ENCODE measurements at places on chromosomes 13 and 19.

DNA sequence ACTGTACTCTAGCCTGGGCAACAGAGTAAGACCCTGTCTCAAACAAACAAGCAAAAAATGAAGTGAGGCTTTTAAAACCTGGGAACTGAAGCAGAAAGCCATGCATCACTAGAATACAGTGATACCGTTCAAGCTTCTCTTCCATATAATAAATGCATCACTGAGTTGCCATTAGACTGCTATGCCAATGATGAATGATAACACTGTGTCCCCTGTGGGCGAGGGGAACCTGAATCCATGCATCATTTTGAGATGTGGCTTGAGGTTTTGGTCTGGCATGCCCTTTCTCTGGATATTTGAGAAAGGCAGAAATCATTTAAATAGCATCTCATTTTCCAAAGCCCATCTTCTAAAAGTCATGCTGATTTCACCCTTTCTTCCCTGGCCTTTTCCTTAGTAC is 1.5 kb upstream of the FAM124A start:
- DNase-seq, result no peak

DNA sequence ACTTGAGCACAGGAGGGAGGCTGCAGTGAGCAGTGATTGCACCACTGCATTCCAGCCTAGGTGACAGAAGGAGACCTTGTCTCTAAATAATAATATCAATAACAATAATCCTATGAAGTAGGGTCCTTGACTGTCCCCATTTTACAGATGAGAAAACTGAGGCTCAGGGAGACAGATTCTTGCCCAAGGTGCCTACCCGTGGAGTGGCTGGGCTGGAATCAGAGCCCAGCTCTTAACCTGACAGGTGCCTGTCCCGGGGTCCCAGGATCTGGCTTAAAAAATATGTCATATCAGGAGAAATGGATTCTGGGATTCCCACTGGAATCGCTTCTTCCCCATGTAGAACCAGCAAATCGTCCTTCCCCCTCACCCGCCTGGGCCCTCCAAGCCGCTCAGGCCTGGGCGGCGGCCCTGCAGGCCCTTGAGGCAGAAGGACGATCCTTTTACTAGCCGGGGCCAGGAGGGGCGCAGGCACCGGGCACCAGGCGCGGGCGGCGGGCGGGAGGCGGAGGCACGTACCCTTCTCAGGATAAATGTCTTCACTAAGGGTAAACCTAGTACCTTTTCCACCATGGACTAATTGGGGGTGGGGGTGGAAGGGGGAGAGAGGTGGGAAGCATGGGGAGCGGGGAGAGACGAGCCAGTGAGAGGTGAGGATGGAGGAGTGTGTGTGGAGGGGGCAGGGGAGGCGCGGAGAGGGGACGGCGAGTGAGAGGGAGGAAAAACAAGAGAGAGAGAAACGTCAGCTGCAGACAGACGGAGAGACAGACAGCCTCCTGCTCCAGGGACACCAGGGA is 60.6 kb downstream of the COLGALT1 start:
- no peak for DNase-seq

GRCh38 chr19:14654786-14655560 is 19.7 kb downstream of the ADGRE3 start:
- no peak for DNase-seq

DNA sequence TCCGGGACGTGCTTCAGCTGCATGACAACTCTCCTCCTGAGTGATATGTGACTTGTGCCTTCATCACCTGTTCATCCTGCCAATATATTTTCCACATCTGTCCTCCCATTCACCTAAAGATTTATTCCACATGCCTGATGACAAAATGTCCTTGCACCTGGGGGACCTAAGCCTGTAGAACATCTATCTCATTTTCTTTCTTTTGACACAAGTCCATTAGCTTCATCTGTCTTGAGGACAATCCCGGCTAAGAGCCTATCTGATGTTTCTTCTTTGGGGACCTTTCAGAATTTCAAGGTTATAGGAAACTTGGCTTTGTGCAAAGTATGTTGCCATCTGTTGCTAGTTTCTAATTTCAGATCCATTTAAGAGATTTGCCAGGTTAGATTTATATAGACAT is 41.1 kb downstream of the ITGBL1 start:
- DNase-seq, result no peak

GRCh38 chr13:98938801-98939200 is 39.1 kb downstream of the DOCK9 start:
- DNase-seq, result no peak

- no peak for DNase-seq
These were observed 96.2 kb downstream of the LHFPL6 start for GRCh38 chr13:39506559-39507390.

- no peak for DNase-seq
These were observed 3.7 kb downstream of the JUNB start for GRCh38 chr19:12794971-12795381.

DNA sequence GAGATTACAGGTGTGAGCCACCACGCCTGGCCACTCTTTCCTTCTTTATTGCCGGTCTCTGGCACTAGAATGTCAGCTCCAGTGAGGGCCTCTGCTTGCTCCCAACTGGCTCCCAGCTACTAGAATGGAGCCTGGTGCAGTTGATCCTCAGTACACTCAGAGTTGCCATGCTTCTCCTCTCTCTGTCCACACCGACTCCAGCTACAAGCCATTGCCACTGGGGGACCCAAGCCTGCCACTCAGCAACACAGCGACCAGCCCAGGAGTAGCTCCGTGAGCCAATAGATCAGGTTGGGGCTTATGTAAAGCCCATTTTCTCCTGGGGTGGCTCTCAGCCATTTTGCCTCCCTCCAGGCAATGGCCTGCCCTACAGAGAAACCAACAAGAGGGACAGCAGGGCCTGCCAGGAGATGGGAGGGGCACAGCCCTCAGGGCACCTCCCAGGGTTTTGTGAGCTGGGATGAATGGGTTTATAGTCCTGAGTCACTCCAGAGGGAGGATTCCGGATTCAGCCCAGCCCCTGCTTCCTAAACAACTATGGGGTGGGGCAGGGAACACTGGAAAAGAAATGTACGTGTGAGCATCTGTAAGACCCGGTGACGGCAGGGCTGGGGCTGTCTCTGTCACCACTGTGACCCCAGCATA is 36.5 kb downstream of the OPA3 start:
- no peak for DNase-seq

DNA sequence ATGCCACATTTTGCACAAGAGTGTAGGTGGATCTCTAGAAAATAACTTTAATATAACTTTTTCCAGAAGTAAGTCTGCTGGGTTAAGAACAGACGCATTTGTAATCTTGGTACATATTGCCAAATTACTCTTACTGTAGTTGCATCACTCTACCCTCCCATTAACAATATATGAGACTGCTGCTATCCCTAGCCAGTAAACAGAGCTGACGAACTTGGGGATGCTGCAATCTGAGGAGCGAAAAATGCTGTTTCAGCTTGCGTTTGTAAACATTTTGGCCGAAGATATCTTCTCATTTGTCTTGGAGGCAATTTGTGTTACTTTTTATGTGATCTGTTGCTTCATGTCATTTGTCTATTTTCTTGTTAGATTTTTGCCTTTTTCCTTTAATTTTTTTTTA is 1482.8 kb downstream of the OLFM4 start:
- no peak for DNase-seq

GRCh38 chr19:46606681-46607447 is 5.7 kb downstream of the CALM3 start:
- DNase-seq, result no peak

DNA sequence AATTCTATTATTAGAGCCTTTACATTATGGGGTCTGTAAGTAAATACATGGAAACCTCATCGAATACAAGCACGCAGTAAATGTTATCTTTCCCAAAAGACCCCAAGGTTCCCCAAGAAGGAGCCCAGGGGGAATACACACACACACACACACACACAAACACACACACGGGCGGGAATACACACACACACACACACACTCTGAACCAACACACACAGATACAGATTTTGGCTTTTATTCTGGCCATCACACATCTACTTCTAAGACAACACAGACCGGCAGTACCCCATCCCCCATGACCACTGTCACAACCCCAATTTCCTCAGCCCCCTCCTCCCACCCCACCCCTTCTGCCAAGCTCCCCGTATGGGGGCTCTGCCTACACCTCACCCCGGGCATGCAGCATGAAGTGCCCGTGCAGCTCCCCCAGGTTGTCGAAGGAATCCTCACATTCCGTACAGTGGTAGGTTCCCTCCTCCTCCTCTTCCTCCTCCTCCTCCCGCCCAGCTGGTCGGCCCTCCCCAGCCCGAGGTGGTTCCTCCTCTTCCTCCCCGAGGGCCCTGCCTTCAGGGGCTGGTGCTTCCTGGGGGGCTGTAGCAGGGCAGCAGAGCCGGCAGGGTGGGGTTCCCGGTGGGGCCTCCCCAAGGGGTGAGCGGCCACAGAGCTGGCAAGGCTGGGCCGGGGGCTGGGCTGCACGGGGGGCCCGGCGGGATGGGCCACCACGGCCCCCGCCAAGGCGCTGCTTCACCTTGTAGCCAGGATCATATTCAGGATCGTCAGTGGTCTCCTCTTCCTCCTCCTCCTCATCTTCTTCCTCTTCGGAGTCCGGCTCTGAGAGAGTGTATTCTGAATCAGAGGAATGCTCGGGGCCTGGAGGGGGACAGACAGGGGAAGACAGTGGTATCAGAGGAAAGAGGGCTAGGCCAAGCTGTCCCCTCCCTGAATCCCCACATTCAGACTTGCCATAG is 4.4 kb upstream of the SRRM5 start:
- DNase-seq, result no peak

- no peak for DNase-seq
These were observed 124.7 kb upstream of the VSTM2B start for GRCh38 chr19:29400917-29401711.

GRCh38 chr13:99155821-99156220 is 44.8 kb upstream of the UBAC2 start:
- no peak for DNase-seq

DNA sequence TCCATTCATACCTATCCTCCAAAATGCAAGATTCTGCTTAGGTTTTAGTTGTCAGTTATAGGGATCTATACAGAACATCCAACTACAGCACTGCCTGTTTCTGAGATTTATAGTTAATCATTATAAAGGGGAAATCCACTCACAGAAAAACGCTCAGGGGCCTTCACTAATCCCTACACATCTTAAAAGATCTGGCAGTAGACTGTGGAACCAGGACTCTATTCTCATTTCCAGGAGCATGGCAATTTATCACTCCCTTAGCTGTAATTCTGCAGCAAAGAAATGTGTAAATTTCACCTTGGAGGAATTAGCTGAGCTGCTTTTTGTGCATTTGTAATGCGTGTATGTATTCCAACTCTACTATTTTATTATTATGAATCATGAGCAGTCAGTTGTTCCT is 1128.1 kb upstream of the PRR20A start:
- no peak for DNase-seq

DNA sequence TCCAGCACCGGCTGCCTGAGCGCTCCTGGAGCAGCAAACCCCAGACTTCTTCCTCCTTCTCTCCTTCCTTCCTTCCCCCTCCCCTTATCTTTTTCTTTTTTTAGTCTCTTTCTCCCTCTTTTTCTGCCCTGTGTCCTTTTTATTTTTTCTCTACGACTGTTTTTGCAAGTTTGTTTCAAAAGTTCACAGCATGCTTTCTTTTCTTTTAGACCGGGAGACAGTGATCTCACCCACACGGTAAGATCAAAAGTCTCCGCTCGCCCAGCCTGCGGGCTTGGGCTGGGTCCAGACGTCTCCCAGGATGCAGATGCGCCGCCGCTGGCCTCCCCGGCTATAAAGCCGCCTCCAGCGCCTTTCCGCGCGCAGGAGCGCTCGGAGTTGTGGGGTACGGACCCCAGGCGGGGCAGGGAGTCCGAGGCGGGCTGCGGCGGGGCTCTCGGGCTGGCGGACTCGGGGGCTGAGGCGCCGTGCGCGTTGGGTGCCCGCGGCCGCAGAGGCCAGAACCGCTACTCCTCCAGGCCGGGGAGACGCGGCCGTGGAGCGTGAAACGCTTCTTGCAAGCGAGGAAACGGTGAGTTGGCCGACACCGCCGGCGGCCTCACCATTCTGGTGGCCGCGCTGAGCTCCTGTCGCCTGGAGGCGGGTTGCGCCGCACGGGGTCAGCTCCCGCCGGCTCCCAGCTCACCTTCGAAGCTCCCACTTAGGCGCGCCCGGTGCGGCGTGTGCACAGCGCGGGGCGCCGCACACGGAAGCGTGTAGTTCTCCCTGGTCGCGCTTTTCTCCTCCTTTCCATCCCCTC is 2.0 kb upstream of the TSHZ3 start:
- DNase-seq, result no peak

GRCh38 chr13:23059173-23059572 is 121.6 kb upstream of the SGCG start:
- no peak for DNase-seq

DNA sequence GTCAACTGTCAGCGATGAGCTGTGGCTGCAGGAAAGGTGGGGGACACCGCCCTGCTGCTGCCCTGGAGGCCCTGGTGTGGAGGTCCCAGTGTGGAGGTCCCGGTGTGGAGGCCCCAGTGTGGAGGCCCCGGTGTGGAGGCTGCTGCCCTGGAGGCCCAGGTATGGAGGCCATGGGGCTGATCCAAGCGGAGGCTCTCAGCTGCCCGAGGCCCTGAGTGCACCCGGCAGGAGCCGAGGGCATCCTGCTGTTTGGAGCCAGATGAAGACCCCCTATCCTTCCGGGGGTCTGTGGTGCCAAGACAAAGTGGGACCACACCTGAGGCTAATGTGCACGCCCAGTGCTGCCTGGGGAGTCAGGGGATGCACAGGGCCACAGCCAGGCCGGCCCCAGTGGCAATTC is 210.4 kb upstream of the SOX1 start:
- no peak for DNase-seq

GRCh38 chr13:24868874-24869273 is 104.9 kb downstream of the RNF17 start:
- no peak for DNase-seq

- no peak for DNase-seq
These were observed 41.8 kb downstream of the RNASEH2B start for GRCh38 chr13:50951366-50951765.

DNA sequence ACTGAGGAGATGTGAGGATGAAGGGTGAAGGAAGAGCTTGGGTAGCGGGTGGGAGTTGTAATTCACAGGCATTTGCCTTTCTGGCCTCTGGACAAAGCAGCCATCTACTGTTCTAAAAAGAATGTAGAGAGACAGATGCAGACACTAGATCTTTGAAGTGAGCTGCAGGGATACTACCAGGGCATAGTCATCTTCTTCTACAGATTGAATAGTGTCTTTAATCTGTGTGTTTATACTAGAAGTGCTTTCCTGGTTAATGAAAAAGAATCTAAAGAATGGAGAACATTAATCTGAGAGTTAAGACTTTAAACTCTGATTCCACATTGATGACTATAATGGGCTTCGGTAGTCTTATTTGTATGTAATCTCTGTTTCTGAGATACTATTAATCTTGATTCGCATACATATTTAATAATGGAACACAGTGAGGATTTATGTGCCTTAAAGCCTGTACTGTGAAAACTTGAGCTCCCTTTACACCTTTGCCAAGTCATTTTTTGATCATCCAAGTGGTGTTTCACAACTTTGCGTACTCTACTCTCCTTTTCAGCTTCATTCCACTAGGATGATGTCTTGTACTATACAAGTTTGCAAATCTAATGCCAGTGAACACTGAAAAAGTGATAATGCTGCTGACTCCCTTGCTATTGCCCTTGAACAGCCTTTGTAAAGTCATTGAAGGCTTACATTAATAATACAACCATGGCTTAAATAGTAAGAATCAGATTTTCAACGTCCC is 2199.4 kb upstream of the PCDH20 start:
- DNase-seq, result no peak
